ENCODE measurements at places on chromosomes 16 and 17.
A peak's percentile ranks its signal among the peaks of the same experiment; 100 is the strongest.

GRCh38 chr16:55265926-55266325, 58.1 kb upstream of the IRX6 start:
- ATAC-seq, result no peak

- ATAC-seq, result no peak
Observed at GRCh38 chr16:27334192-27334764, 20.5 kb downstream of the IL4R start.

DNA sequence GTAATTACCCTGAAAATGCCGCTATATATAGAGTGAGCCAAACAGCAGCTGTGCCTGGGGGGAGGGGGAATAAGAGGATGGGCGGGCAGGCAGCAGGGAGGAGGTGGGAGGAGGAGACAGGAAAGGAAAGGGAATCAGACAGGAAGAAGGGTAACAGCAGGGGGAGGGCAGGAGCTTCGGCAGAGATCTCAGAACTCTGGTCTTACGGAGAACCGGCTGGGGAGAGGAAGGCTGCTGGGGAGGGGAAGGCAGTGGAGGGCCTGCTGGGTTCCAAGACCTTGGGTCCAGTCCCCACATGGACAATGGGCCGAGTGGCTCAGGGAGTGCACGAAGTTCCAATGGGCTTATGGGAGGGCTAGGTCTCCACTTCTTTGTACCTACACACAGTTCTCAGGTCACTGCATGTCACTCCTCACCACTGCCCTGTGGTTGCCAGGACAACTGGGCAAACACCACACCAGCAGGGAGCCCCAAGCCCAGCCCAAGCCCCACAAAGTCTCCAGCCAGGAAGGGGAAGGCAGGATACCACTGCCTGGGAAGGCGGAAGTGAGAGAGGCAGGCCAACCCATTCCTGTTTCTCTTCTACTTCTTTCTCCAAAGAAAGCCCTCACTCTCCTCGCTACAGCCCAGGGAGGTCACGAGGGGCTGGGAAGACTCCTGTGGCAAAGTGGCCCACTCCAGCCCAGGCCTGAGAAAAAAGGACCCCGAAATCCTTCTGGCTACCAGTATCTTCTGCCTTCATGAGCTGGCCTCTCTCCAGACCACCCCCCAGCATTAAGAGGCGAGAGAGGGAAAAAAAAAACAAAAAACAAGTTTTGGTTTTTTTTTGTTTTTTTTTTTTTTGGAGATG, 25.3 kb downstream of the G6PC3 start:
- ATAC-seq, result peak; percentile 30

- ATAC-seq, result no peak
Observed at GRCh38 chr16:12646490-12647274, 157.0 kb downstream of the CPPED1 start.

DNA sequence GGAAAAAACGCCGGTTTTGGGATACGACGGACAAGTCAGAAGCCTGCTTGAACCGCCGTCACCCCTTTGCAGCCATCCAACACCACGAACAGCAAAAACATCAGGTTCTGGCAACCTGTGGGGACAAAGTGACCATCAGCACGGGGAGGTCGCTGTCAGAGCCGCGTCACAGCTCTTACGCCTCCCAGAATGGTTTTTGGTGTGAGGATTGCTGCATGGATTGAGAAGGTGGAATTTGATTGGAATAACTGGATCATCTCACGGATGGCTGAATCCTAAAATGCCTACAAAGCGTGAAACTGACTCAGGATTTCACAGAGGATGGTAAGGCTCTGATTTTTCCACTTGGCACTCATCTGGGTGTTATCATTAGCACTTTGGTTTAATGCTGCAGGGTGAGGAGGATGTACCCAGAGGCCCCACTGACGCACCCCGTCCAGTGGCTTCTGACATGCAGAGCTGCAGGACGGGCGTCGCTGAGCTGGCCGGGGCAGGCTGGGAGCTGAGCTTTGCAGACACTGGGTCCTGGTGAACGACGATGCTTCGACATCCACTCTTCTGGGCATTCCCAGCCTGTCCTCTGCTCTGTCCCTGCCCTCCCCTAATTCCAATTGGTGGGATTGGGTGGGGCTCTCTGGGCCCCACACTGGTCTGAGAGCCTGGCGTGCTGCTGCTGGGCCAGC, 73.4 kb upstream of the CREBBP start:
- no peak for ATAC-seq

DNA sequence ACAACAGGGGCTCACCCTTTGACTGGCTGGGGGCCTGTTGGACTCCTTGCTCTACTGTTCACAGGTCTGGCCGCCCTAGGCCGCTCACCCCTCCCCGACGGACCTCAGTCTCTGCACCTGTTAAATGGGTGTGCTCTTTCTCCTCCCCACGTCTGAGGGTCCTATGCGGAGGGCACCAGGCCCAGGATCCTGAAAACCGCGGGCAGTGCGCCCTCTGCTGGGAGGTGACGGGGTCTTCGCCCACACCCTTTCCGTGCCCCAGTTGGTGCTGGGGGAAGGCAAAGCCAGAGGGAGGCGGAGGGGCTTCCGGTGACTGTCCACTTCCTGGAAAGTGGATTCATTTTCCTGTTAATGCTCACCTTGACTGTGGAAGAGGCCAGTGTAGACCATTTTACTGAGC, 1010.9 kb downstream of the KCNJ18 start:
- ATAC-seq, result no peak

DNA sequence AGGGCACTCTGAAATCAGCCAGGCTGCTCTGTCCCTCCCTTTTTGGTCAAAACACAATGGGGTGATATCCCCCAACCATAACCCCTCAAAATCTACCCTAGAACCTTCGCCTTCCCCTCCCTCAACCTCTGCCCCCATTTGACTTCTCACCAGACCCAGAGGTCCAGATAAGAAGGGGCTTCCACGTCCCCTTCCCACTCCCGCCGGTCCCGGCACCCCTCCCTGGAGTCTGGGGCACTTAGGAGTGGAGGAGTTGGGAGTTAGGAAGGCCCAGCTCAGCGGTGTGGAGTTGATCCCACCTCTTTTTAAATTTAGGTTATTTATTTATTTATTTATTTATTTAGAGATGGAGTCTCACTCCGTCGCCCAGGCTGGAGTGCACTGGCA, 619 bp upstream of the TMEM92 start:
- ATAC-seq, result no peak

DNA sequence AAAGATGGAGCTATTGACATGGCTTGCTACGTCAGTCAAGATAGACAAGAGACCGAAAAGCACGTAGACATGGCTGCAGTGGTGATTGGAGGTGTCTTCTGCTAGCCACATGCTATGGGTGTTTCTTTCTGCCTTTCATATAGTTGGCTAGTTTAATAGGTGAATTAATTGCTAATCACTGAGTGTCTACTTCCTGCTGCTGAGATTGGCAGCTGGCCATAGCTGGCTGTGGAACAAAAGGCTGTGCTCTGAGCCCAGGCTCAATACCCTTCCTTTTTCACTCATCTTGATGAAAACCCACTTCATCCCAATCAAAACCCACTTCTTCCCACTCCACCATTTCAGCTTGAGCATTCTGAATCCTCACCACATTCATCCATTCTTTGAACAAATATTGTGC, 221.4 kb upstream of the MAF start:
- ATAC-seq, result no peak

DNA sequence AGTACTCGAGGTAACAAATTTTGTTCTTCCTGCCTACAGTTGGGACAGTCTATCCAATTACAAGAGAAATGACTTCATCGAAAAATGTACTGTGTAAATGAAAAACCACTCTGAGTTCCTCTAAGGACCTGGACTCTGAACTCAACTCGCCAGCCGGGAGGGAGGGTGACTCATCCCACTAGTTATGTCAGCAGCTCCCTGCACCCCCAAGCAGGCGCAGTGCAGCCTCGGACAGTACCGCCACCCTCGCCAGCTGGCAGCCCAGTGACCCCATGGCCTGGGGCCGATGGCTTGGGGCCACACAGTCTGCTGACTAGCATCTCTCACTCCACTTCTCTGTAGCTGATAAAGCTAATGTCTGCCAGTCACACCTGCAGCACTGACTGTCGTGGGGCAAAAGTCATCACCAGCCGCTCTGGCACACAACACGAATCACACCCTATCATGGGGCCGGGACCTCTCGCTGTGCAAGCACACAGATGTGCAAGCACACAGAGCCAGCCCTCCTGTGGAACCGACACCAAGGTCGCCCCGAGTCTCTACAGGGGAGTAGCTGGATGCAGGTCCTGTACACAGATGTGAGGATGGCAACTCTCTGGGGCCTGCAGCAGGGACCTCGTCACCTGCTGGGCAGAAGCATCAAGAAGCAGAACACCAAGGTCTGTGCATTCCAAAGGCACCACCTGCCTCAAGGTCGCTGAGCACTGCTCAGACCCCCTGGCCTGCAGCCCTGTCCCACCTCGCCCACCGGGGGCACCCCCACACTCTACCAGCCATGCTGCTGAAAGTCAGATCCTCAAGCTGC, 5.7 kb downstream of the CSNK1D start:
- peak; percentile 84 for ATAC-seq

Data from esophagus mucosa (tissue), 1 donor.